ENCODE measurements at places on chromosomes 11 and 22.

GRCh38 chr22:41922328-41922727 lies 4.3 kb downstream of the TNFRSF13C start:
- no peak for DNase-seq

- no peak for DNase-seq
Measured at GRCh38 chr11:121714351-121714750, 261.6 kb upstream of the SORL1-AS1 start.

DNA sequence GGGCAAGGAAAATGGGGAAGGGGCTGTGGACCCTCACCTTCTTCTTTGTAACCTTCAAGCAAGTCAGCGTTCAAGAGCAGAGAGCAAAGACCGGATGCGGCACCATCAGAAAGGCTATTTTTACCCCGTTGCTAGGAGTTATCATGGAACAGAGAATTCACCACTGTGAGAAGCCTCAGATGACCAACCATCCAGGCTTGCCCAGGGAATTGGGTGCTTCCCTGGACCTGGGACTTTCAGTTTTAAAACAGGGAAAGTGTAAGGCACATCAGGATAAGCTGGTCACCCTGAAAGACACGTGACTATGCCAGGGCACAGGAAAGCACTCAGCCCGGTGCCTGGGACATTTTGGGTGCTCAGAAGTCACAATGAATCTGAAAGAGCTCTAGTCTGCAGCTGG lies 10.4 kb downstream of the GALNT18 start:
- DNase-seq: no peak

GRCh38 chr22:38129021-38129420 lies 18.5 kb upstream of the BAIAP2L2 start:
- no peak for DNase-seq

- no peak for DNase-seq
Measured at GRCh38 chr22:37549704-37550059, 10.6 kb upstream of the CDC42EP1 start.

GRCh38 chr22:22235558-22235957 lies 9.0 kb upstream of the VPREB1 start:
- DNase-seq: peak; percentile 46

- DNase-seq: no peak
Measured at GRCh38 chr22:22194931-22195264, 49.7 kb upstream of the VPREB1 start.

- DNase-seq: no peak
Measured at GRCh38 chr11:87443707-87444106, 406.0 kb downstream of the TMEM135 start.

Data from activated CD4-positive, alpha-beta T cell treated with anti-CD3 and anti-CD28 coated beads, Interleukin-2, amount 50 U/mL, for 4 hours (primary cell).